ENCODE measurements at places on chromosomes 5 and 9.

GRCh38 chr9:5321058-5321457 lies 16.5 kb upstream of the RLN2 start:
- peak; percentile 2 for DNase-seq

- DNase-seq = no peak
Observed at GRCh38 chr9:110125207-110125751, 82.7 kb downstream of the C9orf152 start.

GRCh38 chr9:32292611-32293010 lies 91.8 kb upstream of the ACO1 start:
- no peak for DNase-seq

- peak; percentile 95 for DNase-seq
Observed at GRCh38 chr5:99005506-99005905, 76.7 kb upstream of the CHD1 start.

DNA sequence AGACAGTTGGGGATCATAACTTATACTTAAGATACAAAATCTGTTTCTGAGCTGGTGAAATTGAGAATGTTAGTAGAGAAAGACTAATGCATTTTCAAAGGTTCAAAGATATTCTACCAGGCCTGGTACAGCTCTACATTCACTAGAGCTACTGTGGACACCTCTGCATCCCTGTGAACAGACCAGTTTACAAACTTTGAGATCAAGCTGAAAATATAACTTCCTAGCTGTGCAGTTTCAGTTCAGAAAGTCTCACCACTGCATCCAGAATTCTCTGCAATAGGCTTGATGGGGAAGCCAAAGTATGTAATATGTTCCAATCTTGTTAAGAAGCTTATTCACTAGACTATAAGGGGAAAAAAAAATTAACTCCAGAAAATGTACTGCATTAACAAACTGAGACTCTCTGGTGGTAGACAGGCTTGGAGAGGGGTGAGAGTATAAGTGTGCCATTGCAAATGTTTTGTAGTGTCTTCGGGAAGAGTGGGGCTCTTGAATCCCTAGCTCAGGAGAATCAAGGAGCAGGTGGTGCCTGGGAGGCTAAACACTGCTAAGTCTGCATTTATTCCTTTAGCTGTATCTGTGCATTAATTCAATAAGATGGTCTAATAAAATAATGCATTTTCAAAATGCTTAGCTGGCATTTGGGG lies 671.9 kb downstream of the NR2F1-AS1 start:
- DNase-seq = peak; percentile 50

DNA sequence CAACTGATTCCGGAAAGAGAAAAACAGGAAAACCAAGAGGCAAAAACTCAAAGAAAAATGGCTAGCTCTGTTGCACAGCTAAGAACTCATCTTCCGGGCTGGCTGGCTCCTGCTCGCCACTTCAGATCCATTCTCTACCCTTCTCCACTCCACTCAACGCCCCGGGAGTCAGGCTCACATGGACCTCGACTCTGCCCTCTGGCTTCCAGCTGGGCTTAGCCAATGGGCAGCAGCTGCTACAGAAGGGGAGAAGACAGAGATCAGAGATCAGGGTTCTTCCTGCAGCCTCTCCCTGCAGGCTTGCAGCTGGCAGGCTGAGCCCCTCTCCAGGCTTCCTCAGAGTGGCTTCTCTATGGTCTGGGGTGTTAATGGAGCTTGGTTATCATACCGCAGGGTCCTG lies 187.5 kb downstream of the MED10 start:
- no peak for DNase-seq

DNA sequence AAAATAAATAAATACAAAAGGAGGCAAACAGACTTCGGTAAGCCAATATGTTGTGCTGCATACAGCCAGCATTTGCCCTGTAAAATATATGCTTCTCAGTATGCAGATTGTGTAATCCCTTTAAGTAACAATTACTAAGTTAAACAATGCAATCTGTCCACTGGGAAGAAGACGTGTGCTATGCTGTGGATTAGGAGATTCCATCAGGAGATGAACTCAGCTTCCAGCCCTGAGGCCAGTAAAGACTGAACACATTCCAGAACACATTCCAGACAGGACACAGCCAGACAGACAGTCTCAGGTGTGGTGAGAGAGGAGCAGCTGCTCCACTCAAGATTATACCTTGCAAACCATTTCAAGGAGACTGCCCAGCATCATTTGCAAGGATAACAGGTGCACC lies 97.8 kb downstream of the MPDZ start:
- DNase-seq = peak; percentile 90

- DNase-seq = no peak
Observed at GRCh38 chr5:108361239-108361638, 20.7 kb downstream of the FBXL17 start.

DNA sequence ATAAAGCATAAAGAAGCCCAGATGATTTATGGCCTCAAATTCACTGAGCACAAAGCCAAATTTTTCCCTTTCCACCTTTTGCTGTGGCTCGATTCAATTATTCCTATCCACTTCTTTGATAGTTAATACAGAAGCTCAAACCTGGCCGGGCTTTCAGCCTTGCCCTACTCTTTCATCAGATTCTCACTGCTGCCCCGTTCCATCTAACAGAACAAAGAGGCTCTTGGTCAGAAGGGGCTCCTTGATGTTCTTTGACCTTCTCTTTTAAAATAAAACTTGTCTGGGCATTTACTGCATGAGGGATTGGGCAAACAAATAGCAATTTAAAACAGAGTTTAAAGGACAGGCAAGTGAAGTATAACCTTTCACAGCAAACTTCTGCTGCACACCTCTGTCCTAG lies 9.8 kb downstream of the GRXCR2 start:
- DNase-seq = no peak

DNA sequence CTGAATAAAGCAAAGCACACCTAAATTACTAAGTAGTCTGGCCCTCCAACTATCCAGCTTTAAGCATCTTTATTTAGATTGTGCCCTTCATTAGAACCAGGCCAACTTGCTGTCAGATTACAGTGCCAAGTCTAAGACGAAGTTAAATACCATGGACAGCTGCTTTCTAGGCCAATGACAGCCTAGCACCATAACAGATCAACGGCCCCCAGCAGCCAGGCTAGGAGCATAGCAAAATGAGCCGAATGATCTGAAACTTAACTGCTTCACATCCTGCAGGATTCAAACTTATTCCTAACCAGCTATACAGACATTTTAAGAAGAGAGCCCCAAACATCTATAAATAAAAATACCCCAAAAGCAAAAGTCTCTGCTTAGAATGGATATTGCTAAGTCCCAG lies 6.8 kb downstream of the SLC24A2 start:
- peak; percentile 63 for DNase-seq

- no peak for DNase-seq
Observed at GRCh38 chr9:69097923-69098593, 62.5 kb downstream of the FXN start.

DNA sequence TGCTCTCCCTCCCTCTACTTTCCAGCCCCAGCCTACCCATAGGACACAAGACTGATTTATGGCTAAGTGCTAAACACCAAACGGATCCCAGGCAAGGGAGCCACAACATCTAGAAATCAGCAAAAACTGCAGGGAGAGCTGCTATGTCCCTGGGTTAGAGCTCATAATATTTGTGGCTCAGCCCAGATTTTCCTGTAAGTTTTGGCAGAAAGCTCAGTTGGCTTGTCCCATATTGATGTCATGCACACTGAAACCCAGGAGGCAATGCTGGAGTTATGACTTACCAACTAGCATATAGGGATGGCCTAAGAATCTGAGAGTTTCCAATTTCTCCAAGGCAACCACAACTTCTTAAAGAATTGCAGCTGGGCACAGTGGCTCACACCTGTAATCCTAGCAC lies 44.7 kb upstream of the MYOT start:
- DNase-seq = no peak

DNA sequence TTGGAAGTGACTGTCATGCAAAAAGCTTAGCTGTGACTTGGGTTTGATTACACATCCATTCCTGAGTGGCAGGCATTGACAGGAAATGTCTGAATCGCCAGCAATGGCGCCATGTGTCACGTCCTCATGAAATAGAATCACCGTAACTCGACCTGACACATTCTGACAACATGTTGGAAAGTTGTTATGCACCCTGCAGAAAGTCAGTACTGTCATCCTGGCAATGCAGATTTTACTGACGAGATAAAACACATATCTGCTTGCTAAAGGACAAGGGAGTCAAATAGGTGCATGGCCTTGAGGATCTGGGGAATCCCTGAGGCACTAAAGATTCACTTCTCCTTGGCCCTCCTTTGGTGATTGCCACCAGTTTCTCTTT lies 344.2 kb downstream of the SPATA31D1 start:
- DNase-seq = no peak

DNA sequence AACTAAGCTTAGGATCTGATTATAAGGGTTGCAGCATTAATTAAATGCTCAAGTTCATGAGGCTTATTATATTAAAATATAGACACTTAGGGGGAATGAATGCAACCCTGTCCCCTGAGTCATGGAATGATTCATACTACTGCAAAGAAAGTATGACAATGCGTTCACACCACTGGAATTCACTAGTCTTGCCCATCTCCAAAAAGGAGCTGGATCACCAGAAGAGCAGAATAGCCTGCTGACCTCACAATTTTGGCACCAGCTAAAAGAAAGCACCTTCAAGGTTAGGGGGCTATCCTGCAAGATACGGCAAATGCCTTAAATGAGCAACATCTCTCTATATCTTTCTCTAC lies 32.0 kb upstream of the TMED7 start:
- DNase-seq = no peak

GRCh38 chr5:114407783-114408182 lies 45.9 kb downstream of the KCNN2 start:
- DNase-seq = no peak

- no peak for DNase-seq
Observed at GRCh38 chr5:173454361-173454735, 126.1 kb upstream of the STC2 start.

DNA sequence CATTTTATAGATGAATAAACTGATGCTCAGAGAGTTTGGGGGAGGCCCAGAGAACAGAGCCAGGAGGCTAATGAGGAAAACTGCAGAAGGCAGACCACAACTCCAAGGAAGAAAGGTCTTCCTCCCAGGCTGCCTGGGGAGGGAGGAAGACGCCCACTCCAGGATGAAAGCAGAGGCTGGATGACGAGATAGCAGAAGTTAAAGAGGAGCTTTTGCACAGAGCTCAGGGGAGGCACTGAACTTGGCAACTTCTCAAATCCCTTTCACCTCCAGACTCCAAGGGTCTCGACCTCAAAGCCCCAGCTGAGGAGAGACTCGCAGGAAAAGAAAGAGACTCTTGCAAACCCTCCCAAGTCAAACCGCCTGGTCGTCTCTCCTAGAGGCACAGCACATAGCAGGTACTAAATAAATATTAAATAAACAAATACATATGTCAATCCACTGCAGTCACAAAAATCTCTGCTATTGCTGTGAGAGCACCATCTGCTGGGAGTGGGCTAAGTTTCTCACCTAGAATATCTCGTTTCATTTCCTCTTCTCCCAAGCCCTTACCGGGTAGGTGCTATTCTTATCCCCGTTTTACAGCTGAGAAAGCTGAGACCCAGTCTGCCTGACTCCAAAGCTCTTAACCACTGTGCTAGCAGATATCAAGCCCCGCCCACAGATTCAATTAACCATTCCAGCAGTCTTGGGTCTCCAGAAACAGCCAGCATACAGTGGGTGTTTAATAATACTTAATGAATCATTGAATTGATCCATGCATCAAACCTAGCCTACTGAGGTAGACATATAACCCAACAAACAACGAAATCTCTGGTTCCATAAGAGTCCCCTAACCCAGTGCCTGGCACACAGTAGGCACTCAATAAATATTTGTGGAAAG lies 97.8 kb upstream of the HAND1 start:
- DNase-seq = peak; percentile 10

DNA sequence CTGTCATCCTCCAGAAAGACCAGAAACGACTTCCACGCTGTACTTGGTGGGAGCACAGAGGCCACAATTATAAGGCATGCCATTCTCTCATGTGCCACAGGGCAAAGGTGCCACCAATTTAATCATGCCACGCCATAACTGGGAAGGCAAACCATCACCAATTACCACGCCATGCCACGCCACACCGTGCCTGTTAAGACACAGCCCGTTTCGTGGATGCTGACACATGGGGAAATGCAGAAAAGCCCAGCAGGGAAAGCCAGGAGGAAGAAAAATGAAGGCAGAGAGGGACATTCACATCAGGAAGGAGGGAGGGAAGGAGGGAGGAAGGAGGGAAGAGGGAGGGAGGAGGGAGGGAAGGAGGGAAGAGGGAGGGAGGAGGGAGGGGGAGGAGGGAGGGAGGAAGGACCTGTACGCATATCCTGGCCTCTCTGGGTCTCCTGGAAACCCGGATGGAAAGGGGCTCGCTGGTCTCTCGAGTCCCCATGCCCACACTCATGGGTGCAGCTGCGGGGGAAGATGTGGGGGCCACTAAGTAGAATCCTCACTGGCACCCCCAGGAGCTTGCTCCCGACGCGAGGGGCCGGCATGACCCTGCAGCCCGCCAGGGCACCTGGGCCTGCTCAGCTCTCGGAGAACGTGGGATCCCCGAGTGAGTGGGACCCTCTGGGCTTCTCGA lies 61.7 kb upstream of the UBAC1 start:
- DNase-seq = no peak

DNA sequence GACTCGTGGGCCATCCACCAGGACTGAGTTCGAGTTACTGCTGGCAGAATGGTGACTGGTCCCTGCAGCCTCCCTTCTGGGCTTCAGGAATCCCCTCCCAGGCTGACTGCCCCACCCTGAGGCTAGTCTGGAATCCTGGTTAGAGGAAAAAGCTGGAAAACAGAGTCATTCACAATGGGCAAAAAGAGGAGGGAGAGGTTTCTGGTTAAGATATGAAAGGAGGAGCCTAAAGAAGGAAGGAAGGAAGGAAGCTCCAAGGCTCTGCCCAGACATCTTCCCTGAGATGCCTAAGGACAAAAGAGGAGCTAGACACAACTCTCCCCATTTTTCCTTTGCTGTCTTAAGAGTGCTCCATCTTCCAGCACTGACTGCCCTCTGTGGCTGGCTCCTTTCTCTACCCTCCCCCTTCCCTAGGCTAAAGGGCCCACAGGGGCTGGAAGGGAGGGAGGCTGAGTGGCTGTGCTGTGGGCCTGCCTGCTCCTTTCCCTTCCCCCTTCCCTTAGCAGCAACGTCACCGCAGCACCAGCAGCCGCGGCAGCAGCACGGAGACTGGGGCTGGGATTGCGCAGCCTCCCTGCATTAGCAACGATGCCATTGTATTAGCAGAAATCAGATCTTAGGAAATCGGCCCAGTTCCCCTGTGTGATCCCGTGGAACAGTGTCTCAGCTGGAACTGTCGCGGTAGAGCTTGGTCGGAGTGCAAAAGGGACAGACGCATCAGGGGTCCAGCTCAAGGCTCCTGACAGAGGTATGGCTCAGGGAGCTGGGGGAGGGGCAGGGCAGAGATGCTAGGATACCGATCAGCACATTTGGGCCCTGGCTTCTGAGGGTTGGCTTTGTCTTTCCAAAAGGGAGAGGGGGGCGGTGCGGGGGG lies 48.7 kb downstream of the RUSC2 start:
- peak; percentile 34 for DNase-seq

GRCh38 chr5:52419357-52419756 lies 368.4 kb upstream of the ITGA1 start:
- no peak for DNase-seq
